Thyroid gland (tissue), 4 donors: ENCODE measurements at places on chromosomes 5 and 9. TPM values are rescaled to one million over a fixed set of nuclear protein-coding genes. Genes with fewer than 3 reads are reported as not detected.

ZDHHC11B gene
- 1.6 TPM for total RNA-seq

GRCh38 chr5:15983392-15983791 lies 196.2 kb downstream of the MARCHF11 start:
- H3K36me3 ChIP-seq = no peaks in the 10 kb centered on the region
- no peaks in the 10 kb centered on the region for H3K27me3 ChIP-seq
- no peak overlapping the region for H3K27ac ChIP-seq
- no peak overlapping the region for H3K4me3 ChIP-seq

- H3K4me1 ChIP-seq = no peaks in the 10 kb centered on the region
- H3K27me3 ChIP-seq = no peaks in the 10 kb centered on the region
- no peak overlapping the region for H3K4me3 ChIP-seq
- no peaks in the 10 kb centered on the region for H3K36me3 ChIP-seq
- no peak overlapping the region for H3K27ac ChIP-seq
These were observed 19.2 kb upstream of the SMC2 start for GRCh38 chr9:104074876-104075275.

- no peaks in the 10 kb centered on the region for H3K36me3 ChIP-seq
- H3K27ac ChIP-seq = no peak overlapping the region
- peaks cover 8% of the 10 kb centered on the region for H3K4me1 ChIP-seq
- DNase-seq = no peak
- H3K27me3 ChIP-seq = no peaks in the 10 kb centered on the region
- H3K4me3 ChIP-seq = no peak overlapping the region
These were observed 65.3 kb downstream of the OLFM1 start for GRCh38 chr9:135152614-135153334.

FAT2 gene
- 0.54 TPM for total RNA-seq

DNA sequence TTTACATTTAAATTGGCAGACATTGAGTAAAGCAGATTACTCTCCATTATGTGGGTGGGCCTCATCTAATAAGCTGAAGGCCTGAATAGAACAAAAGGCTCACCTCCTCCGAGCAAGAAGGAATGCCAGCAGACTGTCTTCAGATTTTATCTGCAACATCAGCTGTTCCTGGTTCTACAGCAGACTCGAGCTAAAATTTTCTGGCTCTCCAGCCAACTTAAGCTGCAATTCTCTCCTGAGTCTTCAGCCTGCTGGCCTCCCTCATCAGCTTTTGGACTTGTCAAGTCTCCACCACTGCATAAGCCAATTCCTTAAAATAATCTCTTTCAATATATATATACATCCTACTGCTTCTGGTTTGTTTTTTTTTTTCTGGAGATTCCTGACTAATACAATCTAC lies 12.5 kb downstream of the TRPM3 start:
- H3K4me3 ChIP-seq = no peak overlapping the region
- no peaks in the 10 kb centered on the region for H3K27me3 ChIP-seq
- no peaks in the 10 kb centered on the region for H3K4me1 ChIP-seq

DNA sequence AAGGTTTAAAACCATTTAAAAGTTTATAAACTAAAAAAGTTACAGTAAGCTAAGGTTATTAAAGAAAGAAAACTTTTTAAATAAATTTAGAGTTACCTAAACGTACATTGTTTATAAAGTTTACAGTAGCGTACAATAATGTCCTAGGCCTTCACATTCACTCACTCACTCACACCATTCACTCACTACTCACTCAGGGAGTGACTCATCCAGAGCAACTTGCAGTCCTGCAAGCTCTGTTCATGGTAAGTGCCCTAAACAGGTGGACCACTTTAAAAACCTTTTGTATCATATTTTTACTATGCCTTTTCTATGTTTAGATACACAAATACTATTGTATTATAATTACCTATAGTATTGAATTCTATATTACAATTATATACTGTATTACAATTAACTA lies 190.8 kb upstream of the RASA1 start:
- no peak overlapping the region for H3K4me3 ChIP-seq
- H3K36me3 ChIP-seq = no peaks in the 10 kb centered on the region
- H3K27ac ChIP-seq = no peak overlapping the region
- H3K4me1 ChIP-seq = no peaks in the 10 kb centered on the region
- H3K27me3 ChIP-seq = no peaks in the 10 kb centered on the region
- DNase-seq = no peak

KCNV2 gene
- not detected for total RNA-seq

DNA sequence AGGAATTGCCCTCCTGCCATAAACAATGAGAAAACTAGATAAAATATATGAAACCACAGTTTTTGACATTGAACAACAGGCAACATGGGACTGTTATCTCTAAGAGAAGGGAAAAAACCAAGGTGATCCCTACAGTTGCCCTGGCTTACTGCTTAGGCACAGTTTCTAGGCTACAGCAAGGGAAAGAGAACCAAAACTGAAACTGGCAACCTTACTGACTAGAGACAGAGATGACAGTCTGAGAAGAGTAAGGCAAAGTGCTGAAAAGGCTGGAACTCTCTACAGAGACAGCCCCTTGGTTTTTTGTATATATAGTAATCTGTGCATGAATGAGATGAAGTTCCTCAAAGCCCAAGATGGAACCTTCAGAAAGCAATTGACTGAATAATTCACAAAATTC lies 36.2 kb upstream of the REEP2 start:
- H3K36me3 ChIP-seq = peaks cover 58% of the 10 kb centered on the region
- H3K4me3 ChIP-seq = no peak overlapping the region
- DNase-seq = no peak
- no peaks in the 10 kb centered on the region for H3K27me3 ChIP-seq
- no peaks in the 10 kb centered on the region for H3K4me1 ChIP-seq
- no peak overlapping the region for H3K27ac ChIP-seq

SLCO6A1 gene
- not detected for total RNA-seq

GRCh38 chr9:90393365-90394152 lies 249.1 kb downstream of the DIRAS2 start:
- no peak for DNase-seq
- H3K27me3 ChIP-seq = no peaks in the 10 kb centered on the region
- H3K4me1 ChIP-seq = peaks cover 7% of the 10 kb centered on the region
- no peak overlapping the region for H3K4me3 ChIP-seq
- H3K36me3 ChIP-seq = no peaks in the 10 kb centered on the region

DNA sequence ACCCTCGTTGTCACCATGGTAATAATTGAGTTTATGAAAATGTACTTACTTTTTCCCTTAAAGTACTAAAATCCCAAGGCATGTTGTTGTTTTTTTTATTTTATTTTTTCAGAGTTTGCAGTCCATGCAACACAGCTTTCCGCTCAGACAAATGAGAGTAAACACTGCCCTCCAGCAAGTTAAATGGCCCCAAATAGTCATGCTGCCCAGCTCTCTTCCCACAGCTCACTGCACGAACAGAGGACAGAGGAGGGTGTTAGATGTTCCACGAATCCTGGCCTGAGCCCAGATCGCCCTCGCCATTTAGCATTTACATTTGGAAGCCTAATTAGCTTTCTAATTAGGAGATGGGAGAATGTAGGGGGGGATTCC lies 1.9 kb downstream of the NIM1K start:
- peaks cover 14% of the 10 kb centered on the region for H3K4me1 ChIP-seq
- no peak overlapping the region for H3K4me3 ChIP-seq
- no peak overlapping the region for H3K27ac ChIP-seq
- no peak for DNase-seq

DBH gene
- total RNA-seq = not detected

PCDHB15 gene
- 6.2 TPM for total RNA-seq

GOLGA2 gene
- 101 TPM for total RNA-seq

GRCh38 chr5:136057401-136058038 lies 28.7 kb downstream of the TGFBI start:
- no peak overlapping the region for H3K27ac ChIP-seq
- H3K4me1 ChIP-seq = peaks cover 24% of the 10 kb centered on the region
- H3K27me3 ChIP-seq = no peaks in the 10 kb centered on the region
- no peaks in the 10 kb centered on the region for H3K36me3 ChIP-seq
- H3K4me3 ChIP-seq = no peak overlapping the region

MOB3B gene
- 17.3 TPM for total RNA-seq

- no peak overlapping the region for H3K4me3 ChIP-seq
- H3K27ac ChIP-seq = no peak overlapping the region
- no peak for DNase-seq
- H3K4me1 ChIP-seq = peaks cover 14% of the 10 kb centered on the region
These were observed 4.9 kb downstream of the SLC34A3 start for GRCh38 chr9:137235424-137236237.

- no peak for DNase-seq
- H3K4me1 ChIP-seq = peaks cover 9% of the 10 kb centered on the region
- H3K4me3 ChIP-seq = no peak overlapping the region
- no peaks in the 10 kb centered on the region for H3K36me3 ChIP-seq
- H3K27me3 ChIP-seq = peaks cover 53% of the 10 kb centered on the region
- no peak overlapping the region for H3K27ac ChIP-seq
These were observed 8.0 kb downstream of the LRRC26 start for GRCh38 chr9:137161558-137162486.

GRCh38 chr5:73152411-73153388 lies 20.3 kb upstream of the TMEM174 start:
- H3K4me3 ChIP-seq = no peak overlapping the region
- no peak overlapping the region for H3K27ac ChIP-seq
- DNase-seq = no peak
- H3K36me3 ChIP-seq = no peaks in the 10 kb centered on the region

- no peak overlapping the region for H3K4me3 ChIP-seq
- H3K4me1 ChIP-seq = peaks cover 11% of the 10 kb centered on the region
- no peak overlapping the region for H3K27ac ChIP-seq
- H3K36me3 ChIP-seq = no peaks in the 10 kb centered on the region
These were observed 73.9 kb downstream of the PBX3 start for GRCh38 chr9:125821078-125821477.

DNA sequence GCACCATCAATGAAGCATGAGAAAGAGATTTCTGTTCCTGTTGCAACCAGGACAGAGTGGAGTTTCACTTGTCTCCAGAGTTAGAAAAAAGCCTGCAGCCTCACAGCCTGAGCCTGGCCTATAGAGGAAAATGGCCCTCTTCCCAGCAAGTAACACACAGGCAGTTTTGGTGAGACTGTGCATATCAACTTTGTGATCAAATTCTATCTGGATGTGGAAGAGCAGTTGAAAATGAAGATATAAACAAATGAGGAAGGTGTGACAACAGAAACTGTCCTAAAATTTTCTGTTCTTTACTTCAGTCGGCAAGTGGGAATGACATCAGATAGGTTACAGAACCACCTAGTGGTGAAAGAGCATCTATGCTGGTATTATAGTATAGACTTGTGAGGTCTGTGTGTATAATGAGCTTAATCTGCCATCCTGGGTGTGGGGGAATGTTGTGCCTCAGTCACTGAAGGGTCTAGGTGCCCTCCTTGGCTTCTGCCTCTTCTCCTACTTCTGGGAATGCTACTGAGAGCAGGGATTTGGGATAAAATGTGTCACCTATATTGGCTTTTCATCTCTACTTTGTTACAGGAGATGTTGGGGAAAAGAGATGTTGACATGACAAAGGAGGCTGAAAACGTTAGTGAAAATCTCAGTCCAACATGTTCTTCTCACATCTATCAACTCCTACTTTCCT lies 28.2 kb downstream of the YIPF5 start:
- no peaks in the 10 kb centered on the region for H3K36me3 ChIP-seq
- H3K4me3 ChIP-seq = no peak overlapping the region
- H3K27ac ChIP-seq = no peak overlapping the region
- H3K27me3 ChIP-seq = no peaks in the 10 kb centered on the region
- DNase-seq = no peak

SLC22A4 gene
- 0.78 TPM for total RNA-seq

DNA sequence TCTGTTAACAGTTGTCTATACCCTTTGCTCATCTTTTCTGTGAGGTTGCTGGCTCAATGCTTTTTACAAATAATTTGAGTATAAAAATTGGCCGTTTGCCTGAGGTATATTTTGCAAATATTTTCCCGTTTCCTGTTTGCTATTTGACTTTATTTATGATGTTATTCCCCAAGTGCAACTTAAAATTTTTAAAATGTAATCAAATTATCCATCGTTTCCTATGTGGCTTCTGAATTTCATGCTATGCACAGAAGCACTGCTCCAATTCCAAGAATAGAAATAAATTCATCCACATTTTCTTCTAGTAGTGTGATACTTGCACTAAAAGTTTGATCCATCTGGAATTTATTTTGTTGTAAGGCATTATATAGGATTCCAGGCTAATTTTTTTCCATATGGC lies 123.6 kb downstream of the ZNF608 start:
- H3K36me3 ChIP-seq = no peaks in the 10 kb centered on the region
- no peak overlapping the region for H3K27ac ChIP-seq
- DNase-seq = no peak
- H3K27me3 ChIP-seq = no peaks in the 10 kb centered on the region
- no peaks in the 10 kb centered on the region for H3K4me1 ChIP-seq

PCDHB10 gene
- total RNA-seq = 1.6 TPM

DNA sequence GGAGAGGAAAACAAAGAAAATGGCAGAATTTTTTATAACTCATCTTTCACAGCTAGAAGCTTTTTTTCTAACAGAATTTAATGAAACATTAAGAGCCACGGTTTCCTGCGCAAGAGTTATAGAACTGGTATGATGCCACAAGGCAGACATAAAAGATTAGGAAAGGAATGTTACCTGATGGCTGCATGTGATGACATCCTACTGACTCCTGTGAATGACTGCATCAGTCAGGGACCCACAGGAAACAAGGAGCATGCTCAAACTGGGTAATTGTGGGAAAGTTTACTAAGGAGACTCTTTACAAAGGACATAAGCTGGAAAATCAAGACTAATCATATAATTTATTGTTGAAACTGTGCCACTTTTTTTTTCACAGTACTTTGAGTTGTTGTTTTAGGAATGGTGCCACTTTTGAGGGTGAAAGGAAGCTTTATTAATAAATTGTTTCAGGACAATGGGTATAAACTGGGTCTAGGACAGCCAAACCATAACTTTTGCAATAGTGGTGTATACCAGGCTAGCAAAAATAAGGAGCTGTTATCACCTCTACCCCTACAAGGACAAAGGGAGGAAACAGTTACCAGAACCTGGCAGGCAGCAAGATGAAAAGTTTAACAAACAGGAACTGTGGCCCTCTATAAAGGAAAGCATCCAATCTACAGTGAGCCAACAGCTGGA lies 5.1 kb upstream of the TSLP start:
- no peak for DNase-seq
- H3K4me3 ChIP-seq = no peak overlapping the region
- H3K27me3 ChIP-seq = no peaks in the 10 kb centered on the region
- H3K27ac ChIP-seq = no peak overlapping the region
- H3K4me1 ChIP-seq = peaks cover 9% of the 10 kb centered on the region

HAVCR1 gene
- not detected for total RNA-seq

- H3K4me3 ChIP-seq = no peak overlapping the region
- no peak overlapping the region for H3K27ac ChIP-seq
- peaks cover 14% of the 10 kb centered on the region for H3K4me1 ChIP-seq
- H3K36me3 ChIP-seq = no peaks in the 10 kb centered on the region
- H3K27me3 ChIP-seq = no peaks in the 10 kb centered on the region
These were observed 552.8 kb downstream of the CAAP1 start for GRCh38 chr9:26339796-26340195.

- H3K27ac ChIP-seq = no peak overlapping the region
- H3K27me3 ChIP-seq = no peaks in the 10 kb centered on the region
These were observed 230.3 kb downstream of the PAPPA start for GRCh38 chr9:116383936-116384335.

GRCh38 chr5:56807679-56808078 lies 7.7 kb upstream of the MAP3K1 start:
- no peaks in the 10 kb centered on the region for H3K27me3 ChIP-seq
- no peak overlapping the region for H3K27ac ChIP-seq
- H3K4me3 ChIP-seq = no peak overlapping the region
- no peaks in the 10 kb centered on the region for H3K4me1 ChIP-seq
- no peaks in the 10 kb centered on the region for H3K36me3 ChIP-seq
- DNase-seq = no peak

CNTNAP3B gene
- total RNA-seq = 20.3 TPM
